ENCODE measurements at places on chromosomes 12 and 14.

GRCh38 chr12:104687823-104688573, 231.2 kb downstream of the CHST11 start:
- DNase-seq = no peak

- no peak for DNase-seq
Observed at GRCh38 chr12:49702009-49702408, 5.2 kb downstream of the FMNL3 start.

DNA sequence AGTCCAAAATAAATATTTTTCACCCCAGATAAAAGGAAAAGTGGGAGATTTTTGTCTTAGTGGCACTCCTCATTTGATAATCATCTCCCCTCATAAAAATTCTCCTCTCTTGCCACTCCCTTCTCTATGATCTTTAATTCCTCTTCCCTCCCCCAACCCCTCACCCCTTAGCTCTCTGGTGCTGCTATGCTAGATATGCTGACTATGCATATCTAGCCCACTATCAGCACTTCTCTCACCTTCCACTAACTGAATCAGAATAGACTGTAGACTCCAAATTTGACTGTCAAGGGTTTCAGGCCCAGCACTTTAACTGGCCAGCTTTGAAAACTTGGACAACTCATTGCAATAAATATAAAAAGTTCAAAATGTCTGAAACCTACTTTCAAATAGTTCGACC, 254.2 kb downstream of the ETNK1 start:
- no peak for DNase-seq

- no peak for DNase-seq
Observed at GRCh38 chr12:75360920-75361319, 26.4 kb downstream of the GLIPR1L1 start.

DNA sequence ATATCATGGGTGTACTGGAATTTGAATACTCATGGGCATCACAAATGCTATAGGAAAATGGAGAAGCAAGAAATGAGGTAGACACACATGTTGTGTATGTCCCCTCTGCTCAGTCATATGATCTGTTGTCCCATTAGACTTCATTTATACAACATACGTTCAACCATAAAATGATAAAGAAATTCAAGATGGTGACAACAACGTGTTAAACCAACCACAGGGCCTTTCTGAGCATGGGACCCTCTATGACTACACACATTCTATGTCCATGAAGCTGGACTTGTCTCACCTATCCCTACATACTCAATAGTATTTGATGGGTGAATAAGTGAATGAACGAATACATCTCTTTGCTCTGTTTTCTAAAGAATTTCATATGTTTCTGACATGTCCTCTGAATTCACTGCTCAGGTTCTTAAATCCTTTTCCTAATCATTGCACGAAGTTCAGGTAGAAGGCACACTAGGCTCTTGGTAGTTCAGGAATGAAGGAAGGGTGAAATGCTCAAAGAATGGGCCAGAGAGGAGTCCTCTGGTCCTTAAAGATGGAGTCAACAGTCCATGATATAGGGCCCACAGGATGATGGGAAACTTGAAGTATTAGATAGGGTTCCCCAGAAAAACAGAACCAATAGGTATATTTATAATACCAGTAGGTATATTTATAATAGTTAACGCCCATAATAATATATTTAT, 105.7 kb upstream of the PPM1H start:
- DNase-seq = no peak

DNA sequence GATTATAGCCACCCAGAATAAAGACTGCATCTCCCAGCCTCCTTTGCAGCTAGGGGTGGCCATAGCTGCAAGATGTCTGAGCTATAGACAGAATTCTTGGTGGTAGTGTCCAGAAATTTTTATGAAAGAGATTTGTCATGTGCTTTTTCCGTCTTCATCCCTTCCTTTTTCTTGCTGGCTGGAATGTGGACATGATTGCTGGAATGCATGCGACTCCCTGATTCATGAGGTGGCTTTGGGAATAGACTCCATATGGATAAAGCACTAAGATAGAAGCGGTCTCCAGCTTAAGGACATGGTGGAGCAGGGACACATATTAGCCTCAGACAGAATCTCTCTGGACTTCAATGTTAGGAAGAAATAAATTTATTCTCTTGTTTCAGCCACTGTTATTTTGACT, 10.0 kb upstream of the HSPB8 start:
- DNase-seq = no peak

GRCh38 chr14:98168211-98168985, 1103.6 kb downstream of the BCL11B start:
- DNase-seq = no peak

DNA sequence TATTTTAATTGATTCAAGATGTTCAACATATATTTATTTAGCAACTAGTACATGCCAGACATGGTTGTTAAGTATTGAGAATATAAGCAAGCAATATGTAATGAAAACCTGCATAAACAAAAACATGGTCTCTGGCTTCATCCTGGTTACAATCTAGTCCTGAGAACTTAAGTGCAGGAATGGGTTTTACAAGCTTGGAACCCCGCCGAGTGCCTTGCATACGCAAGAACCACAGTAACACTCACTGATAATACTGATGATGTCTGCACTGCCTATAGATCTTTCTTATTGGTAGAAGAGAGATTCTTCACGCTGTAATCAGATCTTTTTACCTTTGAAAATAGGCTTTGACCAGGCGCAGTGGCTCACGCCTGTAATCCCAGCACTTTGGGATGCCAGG, 22.9 kb upstream of the CALM1 start:
- no peak for DNase-seq

DNA sequence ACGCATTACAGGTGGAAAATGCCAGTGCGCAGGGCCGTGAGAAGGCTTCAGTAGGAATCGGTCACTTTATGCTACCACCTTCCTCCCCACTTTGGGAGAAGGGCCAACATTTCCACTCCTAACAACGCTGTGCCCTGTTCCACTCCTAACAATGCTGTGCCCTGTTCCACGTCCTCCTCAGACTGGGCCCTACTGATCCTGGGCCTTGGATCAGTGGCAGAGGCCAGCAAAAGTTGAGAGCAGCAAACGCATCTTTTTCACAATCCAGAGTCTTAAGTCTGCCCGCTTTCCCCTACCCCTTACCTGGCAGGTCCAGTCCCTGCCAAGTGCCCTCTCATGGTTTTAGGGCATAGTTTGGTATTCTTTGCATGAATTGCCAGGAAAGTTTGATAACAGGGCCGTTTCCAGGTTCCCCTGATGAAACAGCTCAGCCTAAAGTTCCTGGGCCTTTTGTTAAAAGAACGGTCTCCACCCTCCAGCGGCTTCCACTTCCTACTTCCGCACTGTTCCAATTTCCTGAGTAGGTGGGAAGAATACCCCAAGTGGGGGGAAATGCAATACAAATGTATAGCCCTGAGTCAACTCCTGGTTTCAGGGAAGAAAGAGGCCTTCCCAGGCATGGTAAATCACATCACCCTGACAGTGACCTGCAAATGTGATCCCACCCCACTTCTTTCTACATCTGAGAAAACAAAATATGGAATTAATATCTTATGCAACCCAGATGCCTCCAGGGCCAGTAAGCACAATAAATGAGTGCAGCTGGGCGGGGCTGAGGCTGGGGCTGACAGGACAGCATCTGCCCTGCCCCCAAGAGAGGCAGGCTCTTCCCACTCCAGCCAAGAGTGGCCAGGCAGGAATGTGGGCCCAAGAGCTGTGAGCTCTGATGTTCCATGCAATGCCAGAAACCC, 15.0 kb downstream of the KCTD10 start:
- no peak for DNase-seq

- DNase-seq = no peak
Observed at GRCh38 chr14:91545946-91546716, 36.0 kb upstream of the PPP4R3A start.

GRCh38 chr14:102774391-102775153, 2.7 kb upstream of the TRAF3 start:
- DNase-seq = no peak

GRCh38 chr14:94354638-94355185, 31.6 kb upstream of the SERPINA6 start:
- DNase-seq = no peak

DNA sequence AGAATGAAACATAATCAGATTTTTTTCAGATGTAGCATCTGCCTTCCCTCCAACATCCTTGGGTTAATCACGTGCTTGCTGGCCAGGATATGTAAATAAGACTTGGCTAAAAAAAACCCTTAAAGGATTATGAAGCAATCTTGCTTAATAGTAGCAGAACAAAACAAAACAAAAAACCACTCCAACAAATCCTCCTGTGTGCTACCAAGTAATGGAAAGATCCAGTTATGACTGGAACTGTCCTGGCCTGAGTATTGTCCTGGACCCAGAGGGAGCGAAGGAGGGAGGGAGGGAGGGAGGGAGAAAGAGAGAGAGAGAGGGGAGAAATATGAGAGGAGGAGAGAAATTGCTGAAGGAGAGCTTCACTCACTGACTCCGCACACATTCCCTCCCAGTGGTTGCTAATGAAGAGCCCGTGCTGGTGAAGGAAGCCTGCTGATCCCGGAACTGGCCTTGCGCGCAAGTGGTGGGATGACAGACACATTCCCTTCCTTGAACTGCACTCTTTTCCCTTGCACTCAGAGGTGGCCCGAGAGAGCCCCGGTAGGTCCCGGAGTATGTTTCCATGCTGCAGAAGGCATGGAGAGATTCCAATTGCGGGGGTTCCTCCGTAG, 57.2 kb downstream of the HMGA2 start:
- DNase-seq = no peak

DNA sequence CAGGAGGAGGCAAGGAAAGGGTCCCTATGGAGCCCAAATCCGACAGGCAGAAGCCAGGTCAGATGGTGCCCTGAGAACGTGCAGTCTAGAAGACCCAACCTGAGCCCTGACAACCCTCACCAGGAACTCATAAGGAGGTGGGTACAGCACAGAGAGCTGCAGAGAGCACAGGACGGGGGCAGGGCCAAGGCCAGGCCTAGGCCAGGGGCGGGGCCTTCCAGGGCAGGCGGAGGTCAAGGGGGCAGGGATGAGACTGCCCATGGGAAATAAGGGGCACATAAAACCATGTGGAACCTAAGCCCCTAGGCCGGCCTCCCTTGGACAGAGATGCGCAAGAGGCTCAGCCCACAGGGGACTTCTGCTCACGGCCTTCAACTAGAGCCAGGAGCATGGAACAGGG, 45.1 kb downstream of the SSH1 start:
- no peak for DNase-seq

GRCh38 chr12:112314981-112315380, 67.2 kb downstream of the HECTD4 start:
- no peak for DNase-seq

DNA sequence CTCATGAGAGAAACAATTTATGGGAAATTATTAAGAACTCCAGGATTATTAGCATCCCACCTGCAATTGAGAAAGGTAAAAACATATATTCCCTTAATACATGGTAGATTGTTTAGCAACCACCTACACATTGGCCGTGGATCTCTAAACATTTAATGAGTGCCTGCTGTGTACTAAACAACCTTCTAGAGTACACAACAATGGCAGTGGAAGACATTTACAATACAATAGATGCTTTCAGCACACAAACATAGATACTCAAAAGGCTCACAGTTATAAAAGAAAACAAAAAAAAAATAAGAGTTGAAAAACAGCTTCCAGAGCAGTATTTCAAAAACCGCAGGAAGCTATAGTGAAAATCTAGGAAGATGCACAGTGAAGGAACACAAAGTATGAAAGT, 382.9 kb downstream of the SYT1 start:
- no peak for DNase-seq

- DNase-seq = no peak
Observed at GRCh38 chr14:20198991-20199390, 8.3 kb downstream of the OR11G2 start.

GRCh38 chr14:54564868-54565784, 1.8 kb upstream of the SAMD4A start:
- no peak for DNase-seq

- no peak for DNase-seq
Observed at GRCh38 chr14:90296641-90297040, 35.1 kb downstream of the NRDE2 start.

GRCh38 chr14:28673056-28673455, 93.5 kb upstream of the FOXG1 start:
- DNase-seq = no peak

- no peak for DNase-seq
Observed at GRCh38 chr12:10163084-10163483, 8.8 kb downstream of the OLR1 start.

DNA sequence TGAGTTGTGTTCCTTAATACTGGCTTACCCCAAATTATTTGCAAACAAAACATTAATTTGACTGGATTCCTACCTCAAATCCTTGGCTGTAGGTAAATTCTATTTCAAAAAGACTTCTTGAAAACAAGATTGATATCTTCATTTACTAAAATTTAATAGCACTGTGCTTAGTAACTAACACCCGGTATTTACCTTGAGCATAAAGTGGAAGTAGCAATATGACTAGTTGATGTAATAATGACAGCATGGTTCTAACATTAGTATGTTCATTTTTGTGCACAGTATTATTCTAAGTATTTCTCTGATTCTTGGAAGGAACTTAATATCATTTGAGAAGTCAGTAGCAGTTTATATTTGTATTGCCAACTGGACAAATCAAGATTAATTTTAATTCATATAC, 96.8 kb downstream of the PPHLN1 start:
- DNase-seq = no peak

DNA sequence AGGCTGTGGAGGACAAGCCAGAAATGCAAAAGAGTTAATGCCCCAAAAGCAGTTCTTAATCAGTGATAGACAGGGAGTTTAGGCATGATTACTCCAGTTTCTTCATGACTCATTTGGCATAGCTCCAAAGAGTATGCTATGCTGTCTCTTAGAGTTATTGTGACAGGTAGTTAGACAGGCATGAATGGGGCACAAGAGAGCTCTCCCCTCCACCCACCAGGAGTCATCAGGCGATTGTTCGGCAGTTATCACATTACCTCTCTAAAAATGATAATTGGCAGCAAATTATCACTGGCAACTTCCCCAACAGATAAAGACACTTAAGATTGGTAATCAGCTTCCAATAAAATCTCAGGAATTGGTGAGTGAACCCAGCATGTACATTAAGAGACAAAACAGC, 320.1 kb downstream of the DAD1 start:
- DNase-seq = no peak

DNA sequence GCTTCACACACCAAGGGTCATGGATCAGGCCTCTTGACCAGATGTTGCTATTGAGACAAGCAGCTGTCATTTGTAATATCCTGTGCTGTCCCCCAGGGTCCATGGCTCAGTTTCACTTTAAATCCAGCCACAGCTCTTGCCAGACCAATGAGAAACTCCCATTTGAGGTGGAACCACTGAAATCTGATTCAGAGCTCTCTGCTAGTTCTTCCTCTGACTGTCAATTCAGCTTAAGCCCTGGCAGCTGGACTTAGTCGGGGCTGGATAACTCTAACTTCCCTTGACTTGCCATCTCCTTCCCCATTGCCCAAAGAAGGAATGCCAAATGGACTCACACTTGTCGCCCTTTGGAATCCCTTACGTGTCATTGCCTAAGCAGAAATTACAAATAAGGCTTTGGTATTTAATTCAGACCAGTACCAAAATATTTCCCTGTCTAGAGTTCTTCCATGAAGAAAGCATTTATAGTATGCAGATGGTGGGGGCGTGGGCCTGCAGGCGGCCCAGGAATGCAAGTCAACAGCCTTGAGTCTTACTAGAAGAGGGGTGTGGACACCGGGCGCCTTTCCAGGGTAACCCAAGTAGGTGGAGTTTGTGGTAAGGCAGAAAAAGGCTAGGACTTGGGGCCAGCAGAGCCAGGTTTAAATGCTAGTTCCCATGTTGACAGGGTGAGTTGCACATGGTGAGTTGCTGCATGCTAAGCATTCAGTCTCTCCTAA, 96.9 kb upstream of the TMPO start:
- no peak for DNase-seq
